Stimulated activated CD8-positive, alpha-beta memory T cell treated with anti-CD3 and anti-CD28 coated beads, Interleukin-7, amount 100 ng/mL, for 1 hour (primary cell): ENCODE measurements at places on chromosomes 3 and 15.

DNA sequence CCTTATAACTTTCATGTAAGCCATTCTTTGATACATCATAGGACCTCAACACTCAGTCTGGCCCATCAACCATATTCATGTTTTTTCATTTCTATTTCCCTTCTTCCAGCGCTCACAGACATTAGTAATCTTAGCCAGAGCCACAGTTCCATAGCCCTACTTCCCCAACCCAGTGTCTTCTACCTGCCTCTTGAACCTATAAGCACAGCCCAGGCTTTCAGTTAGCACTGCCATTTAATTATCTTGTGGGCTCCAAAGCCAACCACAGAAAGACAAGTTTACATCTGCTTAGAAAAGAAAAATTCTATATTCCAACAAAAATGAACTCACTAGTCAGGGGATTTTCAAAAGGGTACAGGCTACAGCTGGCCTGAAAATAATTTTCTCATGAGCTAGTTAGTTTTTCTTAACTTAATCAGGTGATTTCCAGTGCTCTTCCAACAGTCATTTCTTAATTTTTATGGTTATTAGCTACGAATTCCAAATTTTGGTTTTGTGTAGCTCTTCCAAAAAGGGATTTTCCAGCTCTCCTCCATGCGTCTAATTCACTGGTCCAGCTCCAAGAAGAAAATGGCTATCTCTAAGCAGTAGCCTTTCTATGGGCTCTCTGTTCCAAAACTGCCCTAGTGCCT lies 13.7 kb downstream of the CD200 start:
- no peak for DNase-seq

- DNase-seq: no peak
These were observed 161.2 kb upstream of the THBS1 start for GRCh38 chr15:39419651-39420050.

DNA sequence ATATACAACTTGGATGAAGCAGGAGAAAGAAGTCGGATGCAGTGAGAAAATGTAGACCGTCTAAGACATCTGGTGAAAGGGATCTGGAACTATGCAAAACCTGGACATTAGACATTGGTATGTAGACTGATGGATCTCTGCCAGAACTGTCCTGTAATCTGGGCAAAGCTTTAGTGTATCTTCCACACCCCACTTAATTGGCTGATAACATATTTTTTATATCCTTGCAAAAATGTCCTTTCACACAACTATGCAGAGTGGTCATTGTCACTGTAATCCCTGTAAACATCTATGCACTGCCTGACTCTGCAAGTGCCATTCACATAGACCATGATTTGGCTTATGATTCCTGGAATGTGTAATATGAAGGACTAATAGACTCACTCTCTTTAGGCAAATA lies 163.1 kb downstream of the TUSC7 start:
- no peak for DNase-seq

- DNase-seq: no peak
These were observed 85.6 kb downstream of the IGF2BP2 start for GRCh38 chr3:185739264-185739701.

DNA sequence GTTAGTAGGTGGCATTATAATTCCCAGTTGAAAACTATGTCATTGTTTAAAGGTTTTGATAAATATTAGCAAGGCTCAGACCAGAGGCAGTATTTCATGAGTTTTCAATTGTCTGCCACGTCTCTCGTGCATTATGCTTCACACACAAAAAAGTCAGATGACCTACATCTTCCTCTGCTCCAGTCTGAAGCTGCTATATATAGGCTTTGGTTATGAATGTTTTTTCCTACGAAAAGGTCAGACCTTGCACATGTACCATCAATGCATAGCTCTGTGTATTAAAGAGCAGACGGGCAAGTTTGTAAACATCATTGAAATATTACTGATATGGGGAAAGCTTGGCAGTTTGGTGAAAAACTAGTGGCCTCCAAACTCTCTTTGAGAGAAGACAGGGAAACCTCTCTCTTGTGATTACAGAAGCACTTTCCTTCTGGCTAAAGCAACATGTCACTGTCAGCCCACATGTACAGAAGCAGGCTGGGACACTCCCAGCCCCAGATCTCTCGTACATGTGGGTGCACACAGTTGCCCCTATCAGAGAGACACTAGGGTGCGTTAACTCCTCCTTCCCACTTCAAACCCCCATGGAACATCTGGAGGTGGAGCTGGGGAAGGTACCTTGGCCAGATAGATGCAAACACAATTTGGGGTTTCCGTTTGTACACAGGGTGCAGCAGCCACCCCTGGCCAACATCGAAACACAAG lies 184.0 kb upstream of the BCL6 start:
- DNase-seq: no peak

- no peak for DNase-seq
These were observed 41.6 kb upstream of the DUT start for GRCh38 chr15:48289628-48290027.

GRCh38 chr3:99637368-99638111 lies 854 bp upstream of the COL8A1 start:
- no peak for DNase-seq

DNA sequence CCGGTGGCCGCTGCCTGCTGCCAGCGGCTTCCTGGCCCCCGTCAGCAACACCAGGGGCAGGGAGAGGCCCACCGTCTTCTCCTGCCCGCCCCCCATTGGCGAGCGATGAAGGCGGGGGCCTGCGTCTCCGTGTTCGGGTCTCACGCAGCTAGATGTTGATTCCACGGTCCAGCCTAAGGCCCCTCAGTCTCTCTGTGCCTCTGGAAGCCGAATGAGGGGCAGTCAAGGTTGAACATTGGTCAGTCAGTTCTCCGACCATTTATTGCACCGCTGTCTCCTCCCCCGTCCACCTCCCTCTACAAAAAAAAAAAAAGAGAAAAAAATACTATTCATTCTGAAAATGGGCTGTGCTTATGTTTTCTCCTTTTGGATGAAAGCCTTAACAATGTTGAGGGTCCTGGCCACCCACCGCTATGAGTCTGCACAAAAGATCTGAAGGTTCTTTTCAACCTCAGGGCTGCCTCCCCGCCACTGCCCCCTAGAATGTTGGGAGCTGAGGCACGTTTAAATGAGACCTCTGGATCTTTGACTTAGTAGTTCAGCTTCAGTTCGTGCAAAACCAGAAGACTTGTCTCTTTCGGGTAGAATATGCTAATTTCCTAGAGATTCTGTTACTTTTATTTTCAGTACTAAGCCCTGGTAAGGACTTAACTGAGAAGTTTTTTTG lies 736 bp downstream of the IREB2 start:
- no peak for DNase-seq

DNA sequence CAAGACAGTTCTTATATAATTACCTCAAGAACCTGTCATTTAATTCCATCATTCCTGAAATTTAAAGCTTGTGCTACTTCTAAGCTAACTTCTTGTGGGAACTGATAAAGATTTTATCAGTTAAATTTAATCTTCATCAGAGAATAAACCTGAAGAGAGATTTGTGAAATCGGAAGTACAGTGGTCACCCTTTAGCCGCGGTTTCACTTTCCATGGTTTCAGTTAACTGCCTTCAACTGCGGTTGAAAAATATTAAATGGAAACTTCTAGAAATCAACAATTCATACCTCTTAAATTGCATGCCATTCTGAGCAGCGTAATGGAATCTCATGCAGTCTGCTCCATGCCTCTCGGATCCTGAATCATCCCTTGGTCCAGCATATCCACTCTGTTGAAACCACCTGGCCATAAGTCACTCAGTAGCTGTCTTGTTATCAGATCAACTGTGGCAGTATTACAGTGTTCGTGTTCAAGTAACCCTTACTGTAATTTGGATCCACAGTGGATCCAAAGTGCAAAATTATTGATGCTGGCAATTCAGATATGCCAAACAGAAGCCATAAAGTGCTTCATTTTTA lies 626.1 kb downstream of the CADM2 start:
- no peak for DNase-seq

DNA sequence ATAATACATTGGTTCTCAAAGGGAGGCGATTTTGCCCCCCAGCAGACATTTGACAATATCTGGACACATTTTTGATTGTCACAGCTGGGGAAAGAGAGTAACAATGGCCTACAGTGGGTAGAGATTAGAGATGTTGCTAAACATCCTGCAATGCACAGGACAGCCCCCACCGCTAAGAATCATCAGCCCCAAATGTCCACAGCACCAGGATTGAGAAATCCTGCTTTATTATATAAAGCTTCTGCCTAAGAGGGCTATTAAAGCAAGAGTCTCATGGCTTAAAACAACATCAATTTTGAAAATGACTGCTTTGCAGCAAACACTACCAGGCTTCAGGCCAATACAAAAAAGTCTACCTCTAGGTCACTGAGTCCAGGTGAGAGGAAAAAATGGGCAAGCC lies 68.2 kb downstream of the NTRK3 start:
- no peak for DNase-seq

GRCh38 chr3:82308755-82309154 lies 547.3 kb upstream of the GBE1 start:
- DNase-seq: no peak

GRCh38 chr3:42581709-42582473 lies at the start of gene SEC22C:
TSS of gene SEC22C (minus strand) at chr3:42581967. CDS start at chr3:42569046, 12,921 bp downstream.
- peak; percentile 90 for DNase-seq

DNA sequence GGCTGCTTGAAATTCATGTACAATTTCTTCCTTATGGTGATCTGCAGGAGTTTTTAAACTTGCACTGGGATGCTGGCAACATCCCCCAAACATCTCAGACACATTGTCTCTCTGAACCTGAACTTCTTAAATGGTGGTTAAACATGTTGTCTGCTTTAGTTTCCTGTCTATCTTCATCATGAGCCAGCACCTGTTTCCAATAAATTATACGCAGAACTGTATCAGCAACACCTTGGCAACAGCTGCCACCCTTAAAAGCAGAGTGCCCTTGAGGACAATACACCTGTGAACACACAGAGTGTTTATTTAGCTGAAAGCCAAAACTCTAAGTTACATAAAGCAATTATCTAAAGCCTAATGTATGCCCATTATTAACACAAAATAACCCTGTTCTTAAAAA lies 242.9 kb downstream of the WNT5A start:
- DNase-seq: no peak
